ENCODE measurements at places on chromosomes 5 and 9.
A peak's percentile ranks its signal among the peaks of the same experiment; 100 is the strongest.

DNA sequence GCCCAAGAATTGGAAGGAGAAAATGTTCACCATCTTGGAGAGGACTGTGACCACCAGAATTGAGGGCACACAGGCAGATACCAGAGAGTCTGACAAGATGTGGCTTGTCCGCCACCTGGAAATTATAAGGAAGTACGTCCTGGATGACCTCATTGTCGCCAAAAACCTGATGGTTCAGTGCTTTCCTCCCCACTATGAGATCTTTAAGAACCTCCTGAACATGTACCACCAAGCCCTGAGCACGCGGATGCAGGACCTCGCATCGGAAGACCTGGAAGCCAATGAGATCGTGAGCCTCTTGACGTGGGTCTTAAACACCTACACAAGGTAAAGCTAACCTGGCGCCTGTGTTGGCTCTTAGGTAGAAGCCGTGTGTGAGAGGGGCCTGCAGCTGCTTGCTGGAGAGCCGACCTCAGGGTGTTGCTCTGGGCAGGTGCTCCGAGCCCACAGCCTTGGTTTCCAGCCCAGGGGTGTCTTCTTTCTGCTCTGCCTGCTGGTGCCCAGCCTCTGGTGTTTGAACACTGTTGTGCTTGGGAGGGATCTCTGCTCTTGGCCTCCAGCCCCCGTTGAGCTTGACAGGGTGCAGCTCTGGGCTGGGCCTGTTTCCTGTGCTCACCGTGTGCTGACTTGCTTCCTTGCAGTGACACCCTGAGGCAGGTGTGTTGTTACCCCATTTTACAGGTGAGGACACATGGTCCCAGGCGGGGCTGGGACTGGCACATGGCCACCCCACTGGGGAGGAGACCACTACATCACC lies 10.9 kb downstream of the EXOC3 start:
- peak; percentile 6 for DNase-seq

GRCh38 chr5:25850581-25850980 lies 1187.8 kb downstream of the CDH9 start:
- DNase-seq = no peak

- DNase-seq = no peak
These were observed 86.1 kb downstream of the CWC27 start for GRCh38 chr5:64854855-64855254.

DNA sequence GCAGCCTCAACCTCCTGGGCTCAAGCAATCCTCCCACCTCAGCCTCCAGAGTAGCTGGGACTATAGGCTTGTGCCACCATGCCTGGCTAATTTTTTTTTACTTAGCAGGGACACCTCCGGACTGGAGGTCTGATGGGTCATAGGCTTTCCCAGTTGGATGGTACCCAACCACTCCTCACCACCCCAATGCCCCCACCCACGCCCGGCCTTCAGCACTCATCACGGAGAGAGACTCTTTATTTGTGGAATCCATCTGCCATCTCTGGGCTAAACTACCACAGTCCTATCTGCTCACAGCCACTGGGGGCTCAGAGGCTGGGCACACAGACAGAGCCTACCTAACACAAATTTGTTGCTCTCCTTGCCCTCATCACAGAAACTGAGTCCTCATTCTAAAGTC lies 58.3 kb upstream of the STXBP1 start:
- DNase-seq = no peak

DNA sequence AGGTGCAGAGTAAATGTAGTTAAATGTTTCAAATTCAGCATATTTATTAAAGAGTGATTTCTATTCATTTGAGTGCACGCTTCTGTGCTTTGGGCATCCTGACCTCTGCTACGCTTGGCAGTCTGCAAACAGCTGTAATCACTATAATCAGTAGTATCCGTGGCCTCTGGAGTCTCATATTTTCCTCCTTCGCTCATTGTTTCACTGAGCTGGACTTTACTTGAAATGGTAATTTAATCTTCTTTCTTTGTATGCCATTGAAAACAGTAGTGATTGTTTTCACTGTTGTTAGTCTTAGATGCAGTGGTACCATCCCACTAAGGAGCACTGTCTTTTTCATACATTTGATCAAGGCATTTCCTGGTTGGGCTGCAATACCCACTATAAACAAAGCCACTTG lies 43.5 kb upstream of the CAVIN4 start:
- DNase-seq = no peak

DNA sequence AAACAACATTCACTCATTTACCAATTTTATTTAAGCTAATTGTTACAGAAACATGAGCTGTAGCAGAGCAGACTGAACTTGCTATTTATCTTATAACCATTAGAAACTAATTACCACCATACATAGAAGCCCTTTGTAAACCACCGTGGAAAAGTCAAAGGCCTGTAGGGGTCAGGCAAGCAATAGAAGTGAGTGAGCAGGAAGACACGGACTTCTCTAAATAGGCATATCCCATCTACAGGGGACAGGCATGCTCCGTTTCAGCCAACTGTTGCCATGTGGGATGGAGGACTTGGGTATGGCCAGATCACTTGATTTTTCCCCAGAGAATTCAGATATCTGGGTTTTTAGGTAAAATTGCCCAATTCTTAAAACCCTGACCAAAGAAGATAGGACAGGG lies 44.8 kb downstream of the PRRC1 start:
- DNase-seq = no peak

GRCh38 chr9:17651725-17652124 lies 72.9 kb downstream of the SH3GL2 start:
- no peak for DNase-seq

- DNase-seq = no peak
These were observed 1.5 kb downstream of the RNF44 start for GRCh38 chr5:176535664-176536131.

DNA sequence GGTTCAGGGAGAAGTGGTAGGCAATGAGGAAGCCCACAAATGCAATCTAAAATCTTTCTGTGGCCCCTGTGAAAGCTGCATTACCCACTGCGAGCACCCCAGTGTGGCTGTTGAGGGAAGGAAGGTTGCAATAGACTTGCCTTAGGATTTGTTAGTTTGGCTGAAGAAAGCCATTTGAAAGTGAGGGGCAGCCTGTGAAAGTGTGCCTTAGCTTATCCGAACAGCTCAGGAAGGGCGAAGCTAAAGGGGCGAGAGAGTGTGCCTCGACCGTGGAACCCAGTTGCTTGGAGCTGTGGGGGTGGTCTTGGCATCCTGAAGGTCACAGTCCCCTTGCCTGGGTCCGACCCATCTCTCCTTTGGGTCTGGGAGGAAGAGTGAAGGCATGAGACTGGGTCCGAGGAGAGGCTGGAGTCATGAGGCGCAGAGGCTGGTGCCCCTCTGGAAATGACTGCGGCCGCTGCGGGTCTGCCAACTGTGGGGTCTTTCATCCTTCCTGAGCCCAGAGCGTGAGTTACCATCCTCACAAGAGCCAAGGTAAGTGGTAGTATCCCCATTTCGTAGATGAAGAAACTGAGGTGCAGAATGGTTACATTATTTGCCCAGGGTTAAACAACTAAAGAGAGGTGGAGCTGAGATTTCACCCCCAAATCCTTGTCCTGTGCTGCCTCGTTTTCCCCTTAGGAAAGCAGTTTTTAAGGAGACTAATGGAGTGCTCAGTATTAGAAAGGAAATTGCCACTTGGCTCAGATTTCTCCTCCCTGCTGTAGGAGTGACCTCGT lies 24.4 kb downstream of the SLC25A25 start:
- no peak for DNase-seq

DNA sequence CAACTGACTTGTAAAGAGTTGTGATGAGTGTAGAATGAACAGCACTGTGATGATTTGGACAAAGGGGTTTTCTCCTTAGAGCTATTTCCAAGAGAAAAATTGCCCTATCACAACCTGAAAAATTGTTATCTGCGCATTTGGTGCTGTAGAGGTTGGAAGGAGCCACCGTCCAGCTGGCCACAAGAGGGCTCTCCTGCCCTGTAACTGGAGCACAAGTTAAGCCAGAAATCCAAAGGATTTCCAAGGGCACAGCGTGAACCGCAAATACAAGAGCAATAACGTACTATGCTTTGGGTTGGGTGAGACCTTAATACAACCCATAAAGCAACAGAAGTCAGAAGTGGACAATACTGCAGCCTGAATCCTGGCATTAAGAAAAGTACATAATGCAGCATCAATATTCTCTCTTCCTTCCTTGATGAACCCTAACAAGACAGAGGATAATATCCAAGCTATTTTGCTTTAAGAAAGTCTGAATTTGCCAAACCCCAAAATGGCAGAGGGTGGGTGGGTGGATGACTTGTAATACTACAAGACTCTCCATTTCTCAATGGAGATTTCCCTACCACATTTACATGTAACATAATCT lies 56.8 kb upstream of the SMIM32 start:
- DNase-seq = peak; percentile 55

DNA sequence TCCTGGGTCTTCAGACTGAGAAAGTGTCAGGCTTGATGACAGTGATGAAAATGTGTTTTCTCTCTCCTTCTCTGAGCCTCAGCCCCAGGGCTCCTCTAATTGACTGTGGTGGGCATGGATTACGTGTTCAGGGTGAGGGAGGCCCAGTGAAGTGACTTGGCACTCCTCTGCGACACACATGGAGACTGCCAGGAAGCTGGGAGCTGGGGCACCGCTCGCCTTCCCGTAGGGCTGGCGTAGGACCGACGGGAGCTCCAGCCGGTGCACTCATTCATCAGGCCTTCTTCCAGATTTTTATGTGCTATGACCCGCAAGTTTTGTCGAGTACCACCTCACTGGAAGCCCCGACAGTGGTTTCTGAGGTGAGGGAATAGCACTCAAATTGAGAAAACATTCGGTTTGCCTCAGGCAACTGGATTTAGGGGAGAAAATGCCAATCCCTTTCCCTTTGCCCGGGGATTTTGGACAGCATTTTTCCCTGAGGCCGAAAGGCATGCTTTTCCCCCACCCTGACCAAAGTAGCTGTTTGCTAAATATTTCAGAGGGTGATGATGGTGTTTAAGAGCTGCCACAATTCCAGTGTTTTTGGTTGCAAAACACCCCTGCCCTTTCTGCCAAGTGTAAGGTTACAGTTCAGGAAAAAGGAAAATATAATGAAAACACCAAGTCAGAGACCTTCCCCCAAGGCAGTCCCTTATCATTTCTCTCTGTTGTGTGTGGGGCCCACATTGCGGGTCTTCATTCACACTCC lies 83.7 kb downstream of the PCSK5 start:
- DNase-seq = no peak

DNA sequence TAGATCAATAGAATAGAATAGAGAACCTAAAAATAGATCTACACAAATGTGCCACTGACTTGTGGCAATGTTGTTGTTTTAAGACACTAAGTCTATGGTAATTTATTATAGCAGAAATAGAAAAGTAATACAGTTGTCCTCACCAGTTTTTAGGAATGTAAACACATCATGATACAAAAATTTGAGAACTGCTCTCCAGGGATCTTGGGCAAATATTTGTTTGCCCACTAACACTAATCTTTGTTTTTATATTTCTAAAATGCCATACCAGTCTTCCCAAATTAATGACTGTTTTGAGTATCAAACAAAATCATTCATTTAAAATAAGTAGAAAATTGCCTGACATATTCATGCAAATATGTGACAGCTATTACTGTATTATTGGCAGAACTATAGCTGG lies 297.6 kb downstream of the BRINP1 start:
- DNase-seq = no peak

GRCh38 chr5:73694089-73694488 lies 68.1 kb downstream of the ARHGEF28 start:
- no peak for DNase-seq

DNA sequence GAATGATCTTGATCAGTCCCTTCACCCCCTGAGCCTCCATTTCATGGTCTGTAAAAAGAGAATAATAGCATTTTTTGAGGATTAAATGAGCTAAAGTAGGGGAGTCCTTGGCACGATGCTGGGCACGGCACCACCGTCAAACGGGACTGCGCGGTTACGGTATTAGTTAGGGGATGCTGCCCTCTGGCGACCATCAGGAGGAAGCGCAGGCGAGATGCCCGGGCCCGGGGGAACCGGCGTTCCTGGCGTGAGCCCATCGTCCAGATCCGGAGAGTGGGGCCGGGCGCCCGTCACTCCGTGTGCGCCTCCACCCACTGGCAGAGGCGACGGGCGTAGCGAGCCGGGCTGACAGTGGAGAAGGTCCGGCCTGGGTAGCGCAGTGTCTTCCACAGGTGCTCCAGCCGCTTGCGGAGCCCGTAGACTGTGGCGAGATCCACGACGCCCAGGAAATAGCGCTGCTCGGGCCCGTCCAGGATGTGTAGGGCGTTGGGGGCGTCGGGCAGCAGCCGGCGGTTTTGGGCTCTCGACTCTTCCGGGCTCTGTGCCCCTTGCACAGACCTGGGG lies 4.8 kb upstream of the ST6GALNAC4 start:
- DNase-seq = peak; percentile 82

DNA sequence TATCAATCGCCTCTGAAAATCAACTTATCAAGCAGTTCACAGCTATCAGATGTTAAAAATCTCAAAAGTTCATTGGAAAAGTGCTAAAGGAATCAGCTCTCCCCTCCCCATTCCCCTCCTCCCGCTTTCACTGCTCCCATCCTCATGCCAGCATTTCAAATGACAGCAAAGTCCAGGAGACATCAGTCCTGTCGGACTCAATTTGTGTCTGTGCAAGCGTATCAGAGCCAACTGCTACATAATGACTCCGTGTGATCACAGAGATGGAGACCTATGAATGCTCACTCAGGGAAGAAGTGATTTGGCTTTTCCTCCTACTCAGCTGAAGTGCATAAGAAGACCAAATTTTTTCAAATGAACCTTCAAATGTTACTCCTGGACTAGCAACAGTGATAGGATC lies 937.2 kb upstream of the DMAC1 start:
- no peak for DNase-seq

DNA sequence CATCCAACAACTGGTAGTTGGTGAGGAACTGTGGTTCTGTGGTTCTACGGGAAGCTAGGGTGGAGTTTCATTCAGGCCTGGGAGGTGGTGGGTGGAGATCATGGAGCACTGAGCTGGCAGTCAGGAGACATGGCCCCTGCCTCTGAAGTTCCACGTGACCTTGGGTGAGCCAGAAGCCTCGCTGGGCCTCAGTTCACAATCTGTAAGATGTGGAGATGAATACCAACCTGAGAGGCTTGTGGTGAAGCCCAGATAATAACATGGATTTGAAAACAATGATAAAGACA lies 177.9 kb downstream of the MACROH2A1 start:
- DNase-seq = no peak

GRCh38 chr9:19378647-19379046 lies 1.4 kb downstream of the RPS6 start:
- DNase-seq = no peak

GRCh38 chr9:114228016-114228808 lies 72.9 kb downstream of the COL27A1 start:
- DNase-seq = no peak

GRCh38 chr9:110850401-110851135 lies 182.0 kb downstream of the MUSK start:
- DNase-seq = no peak

DNA sequence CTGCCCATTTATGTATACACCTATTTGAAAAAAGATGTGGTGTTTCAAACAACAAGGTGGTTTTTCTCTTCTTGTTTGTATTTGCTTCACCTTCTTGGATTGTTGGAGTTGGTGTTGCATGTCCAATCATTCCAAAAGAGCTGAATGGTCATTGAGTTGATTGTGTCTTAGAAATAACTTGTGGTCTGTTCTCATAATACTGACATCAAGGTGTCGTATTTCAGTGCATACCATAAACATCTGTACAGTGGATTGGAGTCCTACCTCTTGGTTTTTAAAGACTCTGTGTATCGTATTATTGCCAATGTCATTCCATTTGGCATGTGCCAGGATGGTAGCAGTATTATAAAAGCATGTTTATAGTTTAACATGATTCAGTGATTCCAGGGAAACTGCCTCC lies 73.2 kb downstream of the TRIO start:
- no peak for DNase-seq

GRCh38 chr9:3916411-3916810 lies 383.5 kb downstream of the GLIS3 start:
- DNase-seq = no peak

GRCh38 chr5:92769978-92770377 lies 811.0 kb downstream of the NR2F1-AS1 start:
- DNase-seq = no peak
